Smooth muscle cell of the brain vasculature (primary cell): ENCODE measurements at places on chromosomes 7 and 10.

GRCh38 chr7:2651847-2652735 lies 20.3 kb downstream of the TTYH3 start:
- DNase-seq, result no peak

DNA sequence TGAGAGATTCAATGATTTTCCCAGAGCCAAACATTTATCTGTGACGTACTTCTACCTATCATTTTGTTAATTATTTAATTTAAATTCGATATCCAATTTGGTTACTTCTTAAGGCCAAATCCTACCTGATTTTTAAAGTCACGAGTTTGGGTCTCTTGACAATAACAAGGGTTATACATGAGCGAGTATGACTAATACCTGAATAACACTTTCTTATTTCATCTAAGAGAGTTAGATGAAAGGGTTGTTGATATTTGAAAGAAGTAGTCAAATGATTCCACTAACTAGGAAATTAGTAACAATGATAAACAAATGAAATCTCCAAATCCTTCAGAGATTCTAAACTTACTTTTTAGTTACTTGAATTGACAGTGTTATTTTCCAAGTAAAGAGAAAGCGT lies 1086.9 kb downstream of the XPNPEP1 start:
- no peak for DNase-seq

GRCh38 chr7:143027032-143027431 lies at the start of gene OR9A2:
TSS of gene OR9A2 (minus strand) at chr7:143027132. CDS start at chr7:143027132, 0 bp downstream.
- DNase-seq, result no peak

GRCh38 chr10:68826764-68827591 lies at the start of gene STOX1:
TSS of gene STOX1 (plus strand) at chr10:68827531. CDS start at chr10:68827624, 93 bp downstream.
- peak; percentile 12 for DNase-seq

- peak; percentile 84 for DNase-seq
Measured at GRCh38 chr7:3922175-3922635, 621.2 kb downstream of the SDK1 start.

GRCh38 chr10:9786101-9786500 lies 1231.6 kb upstream of the CELF2 start:
- DNase-seq, result no peak

DNA sequence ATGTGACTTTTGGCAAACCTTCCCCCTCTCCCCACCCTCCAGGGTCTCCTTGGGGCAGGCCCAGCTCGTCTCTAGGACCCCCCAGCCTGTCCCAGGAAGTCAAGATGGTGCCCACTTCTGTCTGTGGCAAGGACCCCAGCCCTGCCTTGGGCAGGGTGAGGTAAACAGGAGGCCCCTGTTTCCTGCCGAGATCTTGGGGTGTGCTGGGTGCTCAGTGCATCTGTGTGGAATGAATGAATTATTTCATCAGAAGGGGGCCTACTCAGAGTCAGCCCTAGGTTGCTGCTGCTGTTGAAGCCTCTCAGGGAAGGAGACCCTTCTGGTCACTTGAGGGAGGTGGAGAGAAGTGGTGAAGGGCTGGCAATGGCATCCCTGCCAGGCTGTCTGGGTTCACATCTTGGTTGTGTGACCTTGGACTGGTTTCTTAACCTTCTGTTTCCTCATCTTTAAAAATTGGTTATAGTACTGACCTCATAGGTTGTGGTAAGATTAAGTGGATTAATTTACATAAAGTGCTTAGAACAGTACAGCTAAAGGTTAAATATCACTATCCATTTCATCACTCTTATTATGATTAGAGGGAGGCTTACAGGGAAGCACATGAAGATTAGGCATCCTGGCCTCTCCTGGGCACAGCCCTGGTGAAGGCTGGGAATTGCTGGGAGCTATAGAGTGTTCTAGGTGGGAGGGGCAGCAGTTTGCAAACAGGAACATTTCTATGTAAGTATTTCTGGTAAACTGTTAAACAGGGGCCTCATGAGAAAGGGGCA lies 67.7 kb downstream of the ZMIZ1 start:
- DNase-seq, result no peak

DNA sequence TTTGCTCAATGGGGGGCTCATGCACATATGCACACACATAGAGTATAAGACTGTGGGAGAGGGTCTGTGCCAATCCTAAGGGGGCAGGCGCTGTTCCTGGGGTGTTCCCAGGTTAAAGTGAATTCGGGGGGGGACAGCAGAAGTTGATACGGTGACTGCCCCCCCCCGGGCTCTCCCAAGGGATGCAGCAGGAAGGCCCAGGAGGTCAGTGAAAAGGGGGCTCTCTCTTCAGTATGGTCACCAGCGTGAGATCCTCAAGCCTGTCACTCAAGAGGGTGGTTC lies 32.4 kb downstream of the SPDYE6 start:
- DNase-seq, result no peak

GRCh38 chr10:68897336-68897741 lies 3.8 kb upstream of the DDX50 start:
- peak; percentile 54 for DNase-seq

DNA sequence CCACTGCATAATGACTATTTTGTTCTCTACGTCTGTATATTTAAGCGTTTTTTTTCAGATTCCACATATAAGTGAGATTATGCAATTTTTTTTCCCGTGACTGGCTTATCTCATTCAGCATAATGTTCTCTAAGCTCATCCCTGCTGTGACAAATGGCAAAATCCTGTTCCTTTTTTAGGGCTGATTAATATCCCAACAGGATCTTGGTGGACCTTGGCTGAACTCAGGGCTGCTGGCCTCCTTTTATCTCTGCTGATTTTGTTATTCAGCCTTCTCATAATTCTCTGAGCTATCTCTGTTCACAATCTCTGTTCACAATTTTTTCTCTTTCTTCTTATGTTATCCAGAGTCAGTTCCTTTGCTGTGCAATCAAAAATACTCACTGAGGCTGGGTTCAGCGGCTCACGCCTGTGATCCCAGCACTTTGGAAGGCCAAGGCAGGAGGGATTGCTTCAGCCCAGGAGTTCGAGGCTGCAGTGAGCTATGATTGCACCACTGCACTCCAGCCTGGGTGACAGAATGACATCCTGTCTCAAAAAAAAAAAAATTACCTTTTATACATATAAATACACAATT lies 1035.9 kb upstream of the AUTS2 start:
- DNase-seq, result no peak

DNA sequence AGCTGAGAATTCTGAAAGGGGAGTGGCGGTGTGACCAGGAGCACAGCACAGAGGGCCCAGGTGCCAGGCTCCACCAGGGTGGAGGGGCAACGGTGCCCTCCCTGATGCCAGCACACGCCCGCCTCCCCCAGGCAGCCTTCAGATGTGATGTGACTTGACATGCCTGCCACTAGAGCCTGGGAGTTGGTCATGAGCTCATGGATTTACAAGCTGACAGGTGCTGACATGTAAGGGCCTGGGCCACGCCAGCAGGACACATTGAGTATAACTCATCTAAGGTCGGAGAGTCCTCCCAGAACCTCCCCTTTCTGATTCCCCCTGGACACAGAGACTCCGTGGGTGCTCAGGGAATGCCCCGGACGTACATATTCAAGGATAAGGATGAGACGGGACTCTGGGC lies 74.2 kb downstream of the LSM5 start:
- DNase-seq, result no peak

- no peak for DNase-seq
Measured at GRCh38 chr10:77430530-77430929, 207.1 kb downstream of the KCNMA1 start.

DNA sequence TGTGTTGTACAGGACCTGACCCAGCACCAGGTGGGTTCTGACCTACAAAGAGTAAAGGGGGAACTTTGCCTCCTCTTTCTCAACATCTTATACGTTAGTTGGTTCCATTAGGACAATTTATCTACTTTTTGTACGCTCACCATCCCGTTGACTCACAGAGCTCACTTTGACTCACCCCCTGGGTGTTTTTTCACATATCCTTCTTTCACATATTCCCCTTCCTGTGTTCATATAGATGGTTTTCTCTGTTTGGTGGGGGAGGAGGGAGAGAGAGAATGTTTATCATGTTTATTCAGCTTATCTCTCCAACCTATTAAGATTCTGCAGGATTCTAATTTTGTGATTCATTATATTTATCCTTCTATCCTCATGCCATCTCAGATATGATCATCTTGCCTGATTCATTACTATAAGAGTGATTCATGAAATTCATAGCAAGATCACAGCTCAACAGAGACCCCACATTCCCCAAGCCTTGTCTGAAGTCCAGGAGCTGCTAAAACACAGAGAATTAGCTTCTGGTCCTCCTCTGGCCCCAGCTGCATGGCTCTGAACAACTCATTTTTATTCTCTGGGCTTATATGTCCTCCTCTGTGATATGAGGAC lies 37.2 kb downstream of the PRSS2 start:
- no peak for DNase-seq

DNA sequence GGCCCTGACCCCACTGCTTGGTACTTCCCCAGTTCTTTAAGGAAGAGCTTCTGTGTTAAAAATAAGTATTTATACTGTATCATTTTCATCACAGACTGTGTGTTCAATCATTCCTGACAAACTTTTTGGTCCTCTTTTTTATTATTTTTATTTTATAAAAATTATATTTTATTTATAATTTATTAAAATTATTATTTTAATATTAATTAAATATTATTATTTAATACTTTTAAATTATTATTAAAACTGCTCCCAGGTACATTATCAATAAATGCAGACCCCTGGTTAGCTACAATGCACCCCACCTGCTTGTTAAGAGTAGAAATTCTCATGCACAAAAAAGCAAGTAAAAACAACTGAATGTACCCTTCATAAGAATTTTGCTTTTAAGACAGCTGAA lies 172.0 kb downstream of the GLI3 start:
- no peak for DNase-seq
